Large intestine (tissue), 12 donors: ENCODE measurements at places on chromosomes 5 and 9. TPM values are rescaled to one million over a fixed set of nuclear protein-coding genes. Genes with fewer than 3 reads are reported as not detected.

The EGR1 gene
- 371 TPM for polyA plus RNA-seq

The PCDHGB7 gene
- 3.6 TPM for polyA plus RNA-seq

GRCh38 chr9:36165826-36166167, 3.4 kb upstream of the CCIN start:
- peaks cover 11% of the 10 kb centered on the region for H3K4me1 ChIP-seq
- no peak overlapping the region for H3K4me3 ChIP-seq
- DNase-seq = no peak
- H3K36me3 ChIP-seq = no peaks in the 10 kb centered on the region

DNA sequence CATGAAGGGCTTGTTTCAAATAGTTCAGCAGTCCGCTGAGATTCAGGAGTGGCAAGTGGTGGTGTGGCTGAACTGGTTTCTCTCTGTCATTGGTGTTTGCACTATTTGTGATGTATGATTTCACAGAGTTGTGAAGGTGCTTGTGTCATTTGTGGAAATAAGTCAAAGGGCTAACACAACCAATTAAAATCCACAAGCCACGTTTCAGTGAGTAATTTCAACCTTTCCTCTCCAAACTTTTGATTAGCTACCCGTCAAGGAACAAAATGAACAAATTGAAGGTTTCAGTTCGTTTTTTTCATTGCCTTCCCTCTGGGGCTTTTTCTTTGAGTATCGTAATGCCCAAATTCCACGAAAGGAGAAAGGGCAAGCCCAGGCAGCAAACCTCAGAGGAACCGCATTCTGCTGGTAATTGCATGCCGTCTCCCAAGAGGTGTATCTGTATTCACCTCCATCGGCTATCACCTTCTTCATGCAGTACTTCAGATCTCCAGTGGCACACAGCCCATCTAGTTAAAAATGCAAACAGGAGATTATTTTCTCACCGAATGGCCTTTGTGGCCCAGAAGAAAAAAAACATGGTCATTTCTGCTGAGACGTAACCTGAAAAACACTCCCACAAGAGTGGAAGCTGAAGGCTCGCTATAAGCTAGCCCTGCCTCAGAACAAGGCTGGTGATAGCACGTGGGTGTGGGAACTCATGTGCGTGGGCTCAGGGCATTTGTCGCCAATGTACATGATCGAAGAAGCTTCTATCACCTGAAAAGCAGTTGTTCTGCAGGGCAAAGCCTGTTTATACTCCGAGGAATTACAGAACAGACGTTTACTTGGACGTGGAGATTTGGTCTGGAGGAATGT, 197.1 kb downstream of the NR3C1 start:
- no peak for DNase-seq
- H3K27ac ChIP-seq = no peak overlapping the region
- H3K4me1 ChIP-seq = no peaks in the 10 kb centered on the region
